ENCODE measurements at places on chromosomes 6 and 20. TPM values are rescaled to one million over a fixed set of nuclear protein-coding genes. Genes with fewer than 3 reads are reported as not detected.

DNA sequence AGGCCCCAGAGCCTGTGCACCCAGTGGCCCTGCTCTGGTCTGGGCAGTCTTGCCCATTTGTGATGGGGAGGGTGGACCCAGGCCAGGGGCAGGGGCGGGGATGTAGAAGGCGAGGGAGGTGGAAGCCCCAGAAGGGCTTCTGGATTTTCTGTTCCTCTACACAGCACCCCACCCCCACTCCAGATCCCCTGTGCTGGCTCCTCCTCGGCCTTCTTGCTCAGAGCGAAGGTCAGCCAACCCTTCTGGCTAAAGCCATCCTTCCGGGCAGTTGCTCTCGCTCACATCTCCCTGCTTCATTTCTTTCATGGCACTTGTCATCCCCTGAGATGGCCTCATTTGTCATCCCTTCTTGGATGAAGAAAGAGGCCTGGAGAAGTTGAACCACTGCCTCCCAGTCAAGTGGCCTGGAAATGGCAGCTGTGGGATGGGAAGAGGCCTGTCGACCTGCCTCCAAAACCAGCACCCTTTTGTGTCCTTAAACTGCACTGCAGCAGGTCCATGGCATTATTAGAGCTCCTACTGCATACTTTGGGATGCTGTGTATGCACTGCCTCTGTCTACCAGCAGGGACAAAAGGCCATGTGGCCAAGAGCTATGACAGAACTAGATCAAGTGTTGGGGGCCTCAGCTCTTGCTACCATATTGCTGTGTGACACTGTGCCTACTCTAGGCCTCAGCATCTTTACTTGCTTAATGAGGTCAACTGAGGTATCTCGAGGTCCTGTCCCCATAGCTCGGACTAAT lies 19.9 kb downstream of the PEDS1 start:
- no peak for DNase-seq

The TMC2 gene
- 0.22 TPM for total RNA-seq

DNA sequence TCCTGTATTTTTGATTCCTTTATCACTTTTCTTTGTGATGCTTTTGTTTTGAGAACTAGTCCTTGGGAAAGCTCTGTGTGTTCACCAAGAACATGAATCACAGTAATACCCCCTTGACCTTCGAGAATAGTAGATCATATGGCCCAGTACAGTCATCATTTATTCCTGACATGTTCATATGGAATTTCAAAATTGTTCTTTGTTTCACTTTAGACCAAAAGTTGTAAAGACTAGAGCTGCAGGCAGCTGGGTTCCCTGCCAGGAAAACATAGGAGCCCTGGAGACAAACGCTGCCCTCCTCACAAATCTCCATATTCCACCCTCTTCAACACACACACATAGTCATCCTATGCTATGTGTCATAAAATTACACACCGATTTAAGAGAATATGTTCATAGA lies 621.2 kb upstream of the EYS start:
- no peak for DNase-seq

The FERMT1 gene
- total RNA-seq: 1.2 TPM

DNA sequence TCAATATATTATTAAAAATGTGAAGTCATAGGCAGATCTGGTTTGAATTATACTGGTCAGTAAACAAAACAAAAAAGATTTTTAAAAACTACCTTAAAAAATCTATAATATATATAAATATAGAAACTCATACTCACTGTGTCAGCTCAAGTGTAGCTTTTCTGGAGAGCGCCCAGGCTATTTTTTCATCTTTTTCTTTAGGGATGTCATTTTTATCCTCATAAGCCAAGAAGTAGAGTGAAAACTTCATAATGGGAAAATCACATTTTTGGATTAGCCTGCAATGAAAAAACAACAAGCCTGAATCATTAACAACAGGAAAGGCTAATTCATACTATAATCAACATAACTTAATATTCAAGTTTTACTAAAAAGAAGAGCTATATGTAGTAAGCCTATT lies 18.7 kb downstream of the GLO1 start:
- DNase-seq: no peak

DNA sequence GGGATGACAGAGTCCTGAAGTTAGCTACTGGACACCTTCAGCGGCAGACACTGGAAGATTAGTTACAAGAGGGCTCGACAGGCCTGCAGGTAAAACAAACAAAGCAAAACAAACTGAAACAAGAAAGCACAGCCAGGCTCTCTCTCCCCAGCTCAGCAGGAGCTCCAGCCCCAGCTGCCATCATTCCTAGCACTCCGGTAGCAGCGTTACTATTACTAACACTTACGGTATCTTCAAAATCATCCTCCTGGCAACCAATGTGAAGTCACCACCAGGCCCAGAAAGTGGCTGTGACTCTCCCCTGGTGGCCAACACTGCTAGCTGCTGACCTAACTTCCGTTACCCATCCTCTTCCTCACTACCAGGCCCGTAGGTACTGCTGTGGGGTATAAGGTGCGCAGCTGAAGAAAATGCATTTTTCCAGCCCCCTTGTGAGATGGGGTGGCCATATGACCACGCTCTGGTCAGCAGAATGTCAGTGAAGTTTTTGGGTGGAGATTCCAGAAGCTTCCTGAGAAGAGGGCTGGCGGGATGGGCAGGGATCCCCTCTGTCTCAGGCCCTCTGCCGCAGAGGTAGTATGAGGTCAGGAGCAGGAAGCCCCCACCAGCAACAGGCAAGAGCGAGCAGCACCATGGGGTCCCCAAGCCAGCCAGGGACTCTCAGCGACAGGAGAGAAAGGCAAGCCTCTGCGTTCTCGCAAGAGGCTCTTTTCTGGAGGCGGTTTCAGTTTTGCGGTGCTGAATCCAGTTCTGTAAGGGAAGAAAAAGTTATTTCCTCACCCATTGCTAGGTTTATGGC lies 37.4 kb upstream of the TBXT start:
- peak; percentile 68 for DNase-seq

GRCh38 chr6:132430110-132430509 lies 28.8 kb upstream of the MOXD1 start:
- DNase-seq: no peak

DNA sequence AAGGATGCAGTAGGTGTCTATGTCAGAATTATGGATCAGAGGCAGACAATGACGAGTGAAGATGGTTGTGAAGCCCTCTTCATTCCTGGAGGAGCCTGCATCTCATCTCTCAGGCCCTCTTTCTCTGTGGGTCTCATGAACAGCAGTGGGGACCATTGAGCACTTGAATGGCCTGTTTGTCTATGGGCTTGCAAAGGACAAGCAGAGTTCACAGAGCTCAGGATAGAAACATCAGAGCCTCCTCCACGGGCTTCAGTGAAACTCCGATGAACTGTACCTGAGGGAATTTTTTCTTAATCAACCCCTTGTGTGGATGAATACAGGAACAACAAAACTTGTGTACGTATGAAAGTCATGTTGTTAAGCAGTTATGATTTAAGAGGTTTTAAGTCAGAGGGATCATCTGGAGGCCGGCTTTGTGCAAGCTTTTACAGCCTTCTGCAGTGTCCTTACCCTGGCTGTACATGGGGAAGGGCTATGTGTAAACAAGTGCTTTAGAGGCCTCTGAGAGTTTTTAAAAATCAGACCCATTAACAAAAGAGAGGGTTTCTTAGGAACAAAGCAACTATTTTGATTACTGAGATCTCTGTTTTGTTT lies 29.7 kb upstream of the PI16 start:
- DNase-seq: no peak

The ROS1 gene
- total RNA-seq: not detected

DNA sequence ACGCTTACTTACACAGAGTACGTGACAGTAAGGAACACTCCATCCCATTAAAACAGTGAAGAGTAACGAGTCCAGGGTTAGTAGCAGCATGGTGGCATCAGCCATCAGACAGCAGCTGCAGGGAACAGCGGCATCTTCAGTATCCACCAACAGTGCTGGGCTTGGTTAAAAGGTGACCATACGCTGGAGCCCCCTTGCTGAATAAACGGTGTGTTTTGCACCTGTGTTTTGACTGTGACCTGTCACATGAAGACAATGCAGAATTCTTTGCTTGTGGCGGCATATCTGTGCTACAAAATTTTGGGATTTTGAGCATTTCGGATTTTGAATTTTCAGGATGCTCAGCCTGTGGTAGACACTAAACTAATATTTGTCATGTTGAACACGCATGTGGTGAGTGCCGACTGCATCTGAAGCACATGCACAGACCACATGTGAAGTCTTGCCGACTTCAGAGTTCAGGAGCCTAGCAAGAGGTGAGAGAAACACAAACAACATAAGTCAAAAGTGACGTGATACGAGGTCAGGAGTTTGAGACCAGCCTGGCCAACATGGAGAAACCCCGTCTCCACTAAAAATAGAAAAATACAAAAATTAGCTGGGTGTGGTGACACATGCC lies 69.3 kb upstream of the FRMD1 start:
- DNase-seq: no peak

GRCh38 chr6:99592900-99593299 lies 13.7 kb upstream of the PRDM13 start:
- no peak for DNase-seq

- no peak for DNase-seq
These were observed 32.8 kb downstream of the CD164 start for GRCh38 chr6:109349419-109349987.

DNA sequence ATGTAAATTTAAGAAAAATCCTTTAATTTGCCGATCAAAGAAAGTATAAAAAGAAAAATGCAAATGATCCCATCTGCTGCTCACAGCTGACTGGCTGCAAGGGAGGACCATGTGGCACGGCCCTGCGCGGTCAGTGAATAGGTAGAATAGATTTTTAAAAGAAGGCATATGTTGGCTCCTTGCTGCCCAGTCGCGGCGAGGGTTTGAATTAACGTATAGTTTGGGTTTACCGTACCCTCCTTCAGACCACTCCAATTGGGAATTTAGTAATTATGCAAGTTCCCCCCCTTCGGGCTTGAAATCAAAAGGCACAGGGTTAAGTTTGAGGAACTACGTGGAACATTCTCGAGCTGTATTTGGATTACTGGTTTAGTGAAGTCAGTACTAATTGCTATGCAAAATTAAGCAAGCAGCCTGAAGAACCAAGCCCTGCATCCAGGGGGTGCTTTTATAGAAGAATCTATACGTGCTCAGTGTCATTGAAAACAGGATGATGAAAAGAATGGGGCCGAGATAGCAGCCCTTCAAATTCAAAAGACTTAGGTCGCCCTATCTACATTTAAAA lies 1.1 kb upstream of the BEND3 start:
- peak; percentile 62 for DNase-seq

DNA sequence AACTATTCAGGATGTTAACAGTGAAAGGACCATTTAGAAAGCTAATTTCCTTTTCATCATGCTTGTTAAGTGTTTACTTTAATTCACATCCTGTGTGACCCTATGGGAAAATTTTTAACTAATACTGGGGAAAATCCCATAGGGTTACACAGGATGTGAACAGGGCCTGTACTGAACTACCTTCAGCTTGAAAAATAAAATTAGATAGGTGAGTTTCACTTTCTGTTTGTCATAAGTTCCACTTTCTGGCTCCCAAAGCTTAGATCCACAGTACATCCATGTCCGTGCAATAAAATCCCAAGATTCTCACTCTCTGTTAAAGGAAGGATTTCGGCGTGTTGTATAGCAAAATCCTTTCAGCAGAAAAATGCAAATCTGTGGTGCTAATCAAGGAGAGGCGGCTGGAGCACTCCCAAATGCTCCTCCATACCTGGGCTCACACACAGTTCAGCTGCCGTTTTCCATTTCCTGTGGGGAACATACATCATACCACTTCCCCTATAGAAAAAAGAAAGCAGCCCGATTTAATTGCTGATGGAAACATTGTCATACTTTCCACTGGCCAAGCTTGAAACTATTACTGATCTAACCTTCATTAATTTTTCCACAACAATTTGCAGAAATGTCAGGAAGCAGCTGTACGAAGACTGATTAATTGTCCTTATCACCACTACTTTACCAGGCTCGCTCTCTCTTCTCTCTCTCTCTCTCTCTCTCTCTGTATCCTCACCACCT lies 125.2 kb downstream of the HIVEP2 start:
- DNase-seq: no peak

GRCh38 chr6:36350681-36351571 lies 14.2 kb upstream of the BNIP5 start:
- DNase-seq: no peak

The POM121L2 gene
- not detected for total RNA-seq

GRCh38 chr6:30483677-30484279 lies 5.5 kb upstream of the HLA-E start:
- DNase-seq: no peak

DNA sequence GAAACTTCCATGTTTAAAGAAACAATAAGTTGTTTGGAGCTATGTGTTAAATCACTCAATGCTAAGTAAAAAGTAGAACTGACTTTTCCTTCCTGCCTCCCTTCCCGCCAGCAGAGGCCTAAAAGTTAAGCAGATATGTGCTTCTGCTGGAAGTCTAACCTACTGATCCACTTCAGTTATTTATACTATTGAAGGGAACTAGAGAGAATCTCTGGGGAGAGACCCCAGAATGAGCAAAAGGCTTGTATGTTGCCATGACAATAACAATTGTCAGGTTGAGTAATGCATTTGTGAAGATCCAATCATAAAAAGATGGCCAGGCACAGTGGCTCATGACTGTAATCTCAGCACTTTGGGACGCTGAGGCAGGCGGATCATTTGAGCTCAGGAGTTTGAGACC lies 24.7 kb downstream of the MGME1 start:
- DNase-seq: no peak

The SEMG1 gene
- not detected for total RNA-seq

GRCh38 chr20:58746620-58747019 lies 54.0 kb downstream of the NPEPL1 start:
- no peak for DNase-seq

DNA sequence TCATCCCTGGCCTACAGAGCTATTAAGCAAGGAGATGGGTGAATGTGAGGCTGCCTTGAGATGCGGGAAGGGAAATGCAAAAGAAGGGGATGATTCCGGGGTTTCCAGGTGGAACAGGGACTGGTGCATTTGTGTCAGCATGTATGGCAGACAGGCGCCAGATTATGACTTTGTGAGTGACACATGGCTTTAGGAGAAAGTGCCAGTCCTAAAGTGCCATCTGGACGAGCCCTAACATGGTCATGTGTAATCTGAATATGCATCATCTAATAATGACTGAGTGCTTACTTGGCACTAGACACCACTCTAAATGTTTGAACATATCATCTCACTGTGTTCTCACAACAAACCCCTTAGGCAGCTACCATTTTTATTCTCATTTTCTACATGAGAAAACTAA lies 195.0 kb upstream of the TSHZ2 start:
- DNase-seq: no peak

The PBOV1 gene
- not detected for total RNA-seq

The VSTM2L gene
- 0.93 TPM for total RNA-seq
